Fibroblast of skin of left quadriceps (primary cell): ENCODE measurements at places on chromosomes 7 and 10.
A peak's percentile ranks its signal among the peaks of the same experiment; 100 is the strongest.

- peak; percentile 32 for DNase-seq
Observed at GRCh38 chr7:15305002-15305600, 256.7 kb downstream of the AGMO start.

DNA sequence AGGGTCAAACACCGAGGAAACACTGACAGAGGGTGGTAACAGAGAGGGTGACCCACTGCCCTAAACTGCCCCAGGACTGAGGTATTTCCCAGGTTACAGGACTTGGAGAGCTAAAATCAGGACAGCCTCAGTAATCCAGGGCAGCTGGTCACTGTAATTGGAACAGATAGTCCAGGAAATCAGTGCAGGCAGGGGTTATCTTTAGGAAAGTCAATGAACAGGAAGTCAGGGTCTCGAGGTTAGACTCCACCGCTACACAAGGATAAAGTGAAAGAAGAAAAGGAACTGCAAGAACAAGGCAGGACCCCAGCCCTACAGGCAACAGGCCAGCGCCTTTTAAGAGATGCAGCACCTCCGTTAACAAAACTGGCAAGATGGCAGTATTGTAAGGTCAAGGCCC lies 61.1 kb downstream of the CAV1 start:
- no peak for DNase-seq

DNA sequence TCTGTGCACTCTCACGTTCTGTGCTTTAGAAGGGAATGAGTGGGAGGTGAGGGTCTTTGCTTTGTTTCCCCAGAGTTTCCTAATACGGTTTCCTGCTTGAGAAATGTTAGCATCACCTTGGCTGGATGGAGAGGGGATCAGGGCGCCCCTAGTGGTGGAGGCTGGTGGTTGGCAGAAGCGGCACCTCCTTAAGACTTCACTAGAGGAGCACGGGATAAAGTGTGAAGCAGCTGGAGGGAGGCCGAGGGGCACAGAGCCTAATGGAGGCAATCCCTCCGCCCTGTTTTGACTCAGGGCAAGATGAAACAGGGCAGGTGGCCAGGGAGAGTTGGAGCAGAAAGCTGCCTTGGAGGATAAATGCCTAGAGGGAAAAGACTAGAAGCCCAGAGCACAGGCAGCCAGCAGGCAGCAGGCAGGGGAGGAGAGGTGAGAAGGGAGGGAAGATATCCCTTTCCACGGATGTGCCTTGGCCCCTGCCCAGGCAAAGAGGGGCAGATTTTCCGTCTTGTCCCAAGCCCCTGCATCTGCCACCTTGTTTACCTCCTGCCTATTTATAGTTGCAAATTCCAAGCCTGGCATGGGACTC lies 56.0 kb upstream of the BTRC start:
- DNase-seq: no peak

GRCh38 chr7:32022966-32023365 lies 47.2 kb downstream of the PDE1C start:
- no peak for DNase-seq

- no peak for DNase-seq
Observed at GRCh38 chr7:22419488-22419887, 62.5 kb upstream of the RAPGEF5 start.

DNA sequence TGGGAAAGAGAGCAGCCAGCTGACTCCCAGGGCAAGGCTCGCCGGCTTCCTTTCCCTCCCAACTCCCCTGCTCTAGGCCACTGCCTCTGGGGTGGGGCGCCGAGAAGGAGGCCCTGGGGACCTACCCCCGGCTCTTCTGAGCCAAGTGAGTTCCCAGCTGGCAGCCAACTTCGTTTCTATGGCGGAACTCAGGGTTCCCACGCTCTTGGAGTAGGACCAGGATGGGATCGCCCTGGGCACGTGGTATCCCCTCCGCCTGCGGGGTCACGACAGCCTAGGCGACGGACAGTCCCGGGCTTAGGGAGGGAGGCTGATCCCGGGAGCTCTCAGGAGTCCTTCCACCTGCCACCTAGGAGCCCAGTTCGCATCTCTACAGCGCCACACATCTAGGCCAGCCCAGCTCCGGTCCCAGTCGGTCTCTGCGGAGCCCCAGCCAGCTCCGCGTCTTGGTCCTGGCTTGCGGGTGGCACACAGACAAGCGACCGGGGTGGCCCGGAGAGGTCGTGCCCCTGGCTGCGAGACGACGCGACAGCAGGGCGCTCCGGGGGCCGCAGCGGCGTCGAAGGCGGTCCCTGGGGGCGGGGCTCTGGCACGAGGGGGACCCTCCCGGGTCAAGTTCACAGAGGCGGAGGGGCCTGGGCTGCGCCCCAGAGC lies 20.5 kb upstream of the GATA3 start:
- no peak for DNase-seq

GRCh38 chr7:36652431-36652830 lies 71.9 kb downstream of the AOAH start:
- no peak for DNase-seq

GRCh38 chr7:49878089-49878488 lies 104.7 kb downstream of the VWC2 start:
- DNase-seq: no peak

DNA sequence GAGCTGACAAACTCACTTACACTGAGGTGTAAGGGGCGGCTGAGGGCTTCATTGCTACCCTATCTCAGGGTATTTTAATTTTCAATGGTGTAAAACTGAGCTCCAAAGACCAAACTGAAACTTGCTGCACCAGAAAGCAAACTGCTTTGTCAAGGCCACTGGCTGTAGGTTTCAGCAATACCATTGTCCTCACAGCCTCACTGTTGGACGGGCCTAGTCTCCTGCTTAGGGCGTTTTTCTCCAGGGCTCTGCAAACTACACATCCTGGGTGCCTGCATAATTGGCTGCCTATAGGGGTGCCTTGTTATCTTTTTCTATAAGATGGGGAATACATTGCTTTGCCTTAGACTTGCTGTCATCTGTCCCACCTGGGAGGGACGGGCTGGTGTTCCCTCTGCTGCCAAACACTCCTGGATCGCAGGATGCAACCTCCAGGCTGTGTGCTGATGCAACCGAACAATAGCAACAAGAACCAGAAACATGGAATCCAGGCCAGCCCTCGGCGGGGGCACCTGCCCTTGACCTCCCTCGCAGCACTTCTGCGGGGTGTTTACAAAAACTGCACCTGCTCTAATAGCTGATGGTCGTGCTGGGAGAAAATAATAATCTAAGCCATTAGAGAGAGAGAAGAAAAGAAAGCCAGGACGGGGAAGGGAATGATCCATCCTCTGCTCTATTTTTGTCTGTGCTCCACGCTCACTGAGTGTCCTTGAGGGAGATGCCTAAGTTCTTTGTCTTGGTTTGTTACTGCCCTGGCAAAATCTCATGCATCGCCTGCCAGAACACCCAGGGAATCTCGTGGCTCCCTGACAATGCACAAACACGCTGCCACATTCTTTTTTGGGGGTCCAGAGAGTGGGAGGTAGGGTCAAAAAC lies 104.5 kb downstream of the GALNT17 start:
- no peak for DNase-seq

DNA sequence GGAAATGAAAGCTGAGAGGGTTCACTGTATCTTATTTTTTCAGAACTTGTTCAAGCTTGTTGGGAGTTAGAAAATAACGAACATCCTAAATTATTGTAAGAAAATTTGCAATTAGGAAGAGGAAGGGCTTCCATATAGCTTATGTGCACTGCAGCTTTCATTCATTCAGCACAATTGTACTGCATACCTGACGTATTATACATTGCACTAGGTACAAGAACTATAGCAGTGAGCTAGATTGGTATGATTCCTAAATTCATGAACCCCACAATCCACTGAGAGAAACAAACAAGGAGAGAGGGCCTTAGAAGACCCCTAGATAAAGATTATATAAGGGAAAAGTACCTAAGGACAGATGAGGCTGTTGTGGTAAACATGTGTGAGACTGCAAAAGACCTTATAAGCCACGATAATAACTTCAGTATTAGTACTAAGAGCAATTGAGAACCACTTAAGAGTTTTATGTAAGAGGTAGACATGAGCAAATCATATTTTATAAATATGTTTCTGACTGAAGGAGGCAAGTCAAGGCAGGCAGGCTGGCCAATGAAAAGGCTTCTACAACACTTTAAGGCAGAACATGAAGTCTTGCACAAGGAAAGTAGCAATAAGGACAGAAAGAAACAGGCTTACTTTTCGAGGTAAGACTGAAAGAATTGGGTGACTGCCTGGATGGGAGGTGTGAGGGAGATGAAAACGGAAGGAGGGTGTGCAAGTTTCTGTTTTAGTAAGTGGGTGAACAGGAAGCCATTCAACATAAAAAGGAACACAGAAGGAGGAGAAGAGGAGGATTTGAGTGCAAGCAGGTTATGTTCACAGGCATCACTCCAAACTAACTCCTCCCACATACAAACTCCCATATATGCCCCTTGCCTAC lies 77.9 kb upstream of the LRRN3 start:
- no peak for DNase-seq

DNA sequence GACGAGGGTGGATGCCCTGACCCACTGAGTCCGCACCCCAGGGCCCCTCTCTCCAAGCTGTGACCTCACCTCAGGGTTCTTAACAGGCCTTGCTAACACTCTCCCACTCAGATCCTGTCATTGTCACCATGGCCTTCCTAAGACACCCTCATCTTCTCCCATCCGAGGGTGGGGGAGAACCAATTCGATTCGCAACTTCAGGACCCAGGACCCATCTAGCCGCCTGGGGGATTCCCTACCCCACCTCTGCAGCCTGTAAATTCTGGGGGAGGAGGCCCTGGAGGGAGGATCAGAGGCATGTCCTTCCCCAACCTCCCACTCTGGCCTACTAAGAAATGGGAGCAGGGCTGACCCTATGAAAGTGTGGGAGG lies 17.4 kb downstream of the TRIM8 start:
- no peak for DNase-seq

DNA sequence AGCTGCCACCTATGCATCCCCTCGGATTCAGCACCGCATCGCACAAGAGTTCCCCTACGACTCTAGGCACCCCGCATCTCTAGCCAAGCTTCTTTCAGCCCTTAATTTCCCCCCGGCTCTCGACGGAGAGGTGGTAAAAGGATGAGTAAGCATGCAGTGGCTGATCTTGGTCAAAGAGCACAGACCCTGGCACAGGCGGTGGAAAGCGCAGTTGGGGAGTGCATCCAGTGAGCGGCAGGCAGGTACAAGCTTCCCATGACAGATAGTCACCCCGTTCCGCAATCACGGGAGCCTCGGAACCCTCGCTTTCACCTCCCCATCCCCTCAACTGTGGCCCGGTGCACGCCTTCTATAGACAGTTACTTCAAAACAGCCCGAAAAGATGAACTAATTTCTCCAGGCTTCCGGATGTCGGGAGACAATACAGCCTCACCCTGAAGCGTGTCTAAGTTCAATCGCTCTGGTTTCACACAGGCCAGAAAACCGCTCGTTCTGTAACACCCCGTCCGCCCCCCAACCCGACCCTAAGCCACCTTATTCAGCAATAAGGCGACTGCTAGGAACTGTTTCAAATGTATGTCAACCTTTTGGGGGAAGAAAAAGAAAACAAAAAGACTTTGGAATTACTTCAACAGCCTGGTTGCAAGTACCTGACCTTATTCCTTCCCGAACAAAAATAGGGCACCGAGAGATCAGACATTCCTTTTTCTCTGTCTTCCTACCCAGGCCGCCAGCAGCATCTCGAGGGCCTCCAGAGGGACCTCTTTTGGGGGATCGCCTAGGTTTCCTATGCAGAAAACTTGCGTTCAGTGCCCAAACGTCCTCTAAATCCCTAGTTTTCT lies 1.4 kb downstream of the RHEB start:
- DNase-seq: no peak

DNA sequence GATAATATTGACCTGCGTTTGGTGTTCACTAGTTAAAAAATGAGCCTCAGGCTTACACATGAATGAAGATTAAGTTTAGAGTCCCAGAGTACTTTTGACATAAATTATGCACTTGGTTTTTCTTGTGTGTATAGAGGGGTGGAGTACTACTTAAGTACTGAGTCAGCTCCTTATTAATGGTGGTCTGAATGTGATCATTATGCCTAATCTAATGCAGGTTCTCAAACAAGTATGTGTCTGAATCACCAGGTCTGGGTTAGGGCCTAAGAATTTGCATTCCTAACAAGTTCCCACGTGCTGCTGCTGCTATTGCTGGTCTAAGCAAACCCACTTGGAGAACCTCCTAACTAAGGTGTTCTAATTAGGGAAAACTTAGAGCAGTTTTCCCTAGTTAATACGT lies 30.7 kb upstream of the STOX1 start:
- peak; percentile 18 for DNase-seq

- DNase-seq: no peak
Observed at GRCh38 chr10:104617831-104618230, 23.3 kb upstream of the SORCS3 start.

- no peak for DNase-seq
Observed at GRCh38 chr7:87188930-87189329, 30.6 kb downstream of the TMEM243 start.

DNA sequence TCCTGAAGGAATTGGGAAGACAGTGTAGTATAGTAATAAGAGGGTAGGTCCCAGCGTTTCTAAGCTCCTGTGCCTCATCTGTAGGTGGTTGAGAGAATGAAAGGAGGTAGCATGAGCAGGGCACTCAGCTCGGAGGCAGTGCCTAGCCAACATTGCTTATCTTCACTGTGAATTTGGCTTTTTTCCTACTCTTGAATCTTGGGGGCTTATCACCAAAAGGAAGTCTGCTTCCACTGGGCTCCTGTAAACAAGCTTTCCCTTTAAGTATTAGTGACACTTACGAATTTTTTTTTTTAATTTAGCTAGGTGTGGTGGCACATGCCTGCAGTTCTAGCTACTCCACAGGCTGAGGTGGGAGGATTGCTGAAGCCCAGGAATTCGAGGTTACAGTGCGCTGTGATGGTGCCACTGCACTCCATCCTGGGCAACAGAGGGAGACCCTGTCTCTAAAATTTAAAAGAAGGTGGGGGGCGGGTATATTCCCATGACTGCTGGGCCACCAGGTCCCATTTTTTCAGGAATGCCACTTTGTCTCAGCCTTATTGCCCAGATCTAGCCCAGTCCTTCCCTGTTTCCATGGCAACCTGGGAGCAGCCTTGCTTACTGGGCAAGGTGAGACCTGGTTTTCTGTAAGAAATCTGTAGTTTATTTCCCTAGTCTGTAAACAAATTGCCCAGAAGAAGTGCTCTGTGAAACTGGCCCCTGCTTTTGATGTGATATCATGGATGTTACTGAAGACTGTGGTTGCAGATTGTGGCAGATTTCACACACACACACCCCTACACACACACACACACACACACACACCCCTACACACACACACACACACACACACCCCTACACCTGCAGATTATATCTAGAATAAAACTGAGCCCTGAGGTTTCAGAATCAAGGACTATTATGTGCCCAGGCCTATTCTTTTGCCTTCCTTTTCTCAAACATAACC lies 19.4 kb downstream of the OGDH start:
- DNase-seq: no peak

DNA sequence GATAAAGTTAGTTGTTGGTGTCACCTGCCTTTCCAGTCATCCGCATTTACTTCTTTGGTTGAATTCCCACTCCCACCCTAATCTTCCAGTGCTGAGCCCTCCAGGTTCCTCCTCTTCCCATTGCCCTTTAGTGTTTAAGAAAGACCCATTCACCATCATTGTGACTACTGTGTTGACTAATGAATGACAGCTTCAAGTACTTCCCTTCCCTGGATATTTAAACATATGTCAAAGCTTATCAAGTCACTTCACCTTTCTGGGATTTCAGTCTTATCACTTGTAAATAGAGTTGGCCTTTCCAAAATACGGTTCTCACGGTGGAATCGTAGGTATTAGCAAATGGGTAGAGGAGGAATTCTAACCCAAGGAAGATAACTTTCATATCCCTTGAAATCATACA lies 201.6 kb upstream of the SVIL start:
- DNase-seq: no peak

- DNase-seq: no peak
Observed at GRCh38 chr7:68014031-68014736, 1017.6 kb downstream of the TYW1 start.

- DNase-seq: no peak
Observed at GRCh38 chr10:102159831-102160230, 7.6 kb downstream of the NOLC1 start.
